ENCODE measurements at places on chromosomes 2 and 18. TPM values are rescaled to one million over a fixed set of nuclear protein-coding genes. Genes with fewer than 3 reads are reported as not detected.

SOCS6 gene
- total RNA-seq: 0.81 TPM

FAM110C gene
- total RNA-seq: 0.40 TPM

FAM161A gene
- total RNA-seq: 2.5 TPM

GPR35 gene
- total RNA-seq: 3.5 TPM

MYL1 gene
- not detected for total RNA-seq

TM4SF20 gene
- total RNA-seq: not detected

NGEF gene
- total RNA-seq: 0.11 TPM

GRCh38 chr18:47912343-47912742 is 18.1 kb downstream of the SMAD2 start:
- DNase-seq: no peak

- DNase-seq: no peak
Observed at GRCh38 chr2:40474306-40474705, 22.4 kb upstream of the SLC8A1 start.

- no peak for DNase-seq
Observed at GRCh38 chr2:119820275-119820674, 60.6 kb downstream of the PTPN4 start.

Data from activated T-cell treated with anti-CD3 and anti-CD28 coated beads, Interleukin-2, amount 50 U/mL, for 4 hours (primary cell).